ENCODE measurements at places on chromosomes 7 and 10. TPM values are rescaled to one million over a fixed set of nuclear protein-coding genes. Genes with fewer than 3 reads are reported as not detected.

GRCh38 chr10:47042780-47043750 lies 131.8 kb downstream of the PTPN20 start:
- no peaks in the 10 kb centered on the region for H3K27me3 ChIP-seq
- no peak for DNase-seq
- H3K4me3 ChIP-seq: no peak overlapping the region
- H3K36me3 ChIP-seq: no peaks in the 10 kb centered on the region

- no peaks in the 10 kb centered on the region for H3K27me3 ChIP-seq
- no peaks in the 10 kb centered on the region for H3K36me3 ChIP-seq
- no peak for DNase-seq
- H3K4me1 ChIP-seq: no peaks in the 10 kb centered on the region
- H3K27ac ChIP-seq: no peak overlapping the region
Observed at GRCh38 chr10:11719496-11720259, 22.5 kb upstream of the ECHDC3 start.

- DNase-seq: no peak
- no peaks in the 10 kb centered on the region for H3K4me1 ChIP-seq
- peaks cover 7% of the 10 kb centered on the region for H3K36me3 ChIP-seq
- no peaks in the 10 kb centered on the region for H3K27me3 ChIP-seq
- H3K4me3 ChIP-seq: no peak overlapping the region
- no peak overlapping the region for H3K27ac ChIP-seq
Observed at GRCh38 chr10:63384001-63384400, 81.8 kb downstream of the JMJD1C start.

- H3K27ac ChIP-seq: no peak overlapping the region
- DNase-seq: no peak
- H3K36me3 ChIP-seq: no peaks in the 10 kb centered on the region
- no peaks in the 10 kb centered on the region for H3K27me3 ChIP-seq
- H3K4me1 ChIP-seq: no peaks in the 10 kb centered on the region
Observed at GRCh38 chr10:4427532-4427931, 398.5 kb upstream of the AKR1E2 start.

- no peak overlapping the region for H3K27ac ChIP-seq
- no peak overlapping the region for H3K4me3 ChIP-seq
- no peak for DNase-seq
- H3K36me3 ChIP-seq: no peaks in the 10 kb centered on the region
- H3K4me1 ChIP-seq: peaks cover 34% of the 10 kb centered on the region
Observed at GRCh38 chr7:69696686-69697685, 98.7 kb downstream of the AUTS2 start.

DNA sequence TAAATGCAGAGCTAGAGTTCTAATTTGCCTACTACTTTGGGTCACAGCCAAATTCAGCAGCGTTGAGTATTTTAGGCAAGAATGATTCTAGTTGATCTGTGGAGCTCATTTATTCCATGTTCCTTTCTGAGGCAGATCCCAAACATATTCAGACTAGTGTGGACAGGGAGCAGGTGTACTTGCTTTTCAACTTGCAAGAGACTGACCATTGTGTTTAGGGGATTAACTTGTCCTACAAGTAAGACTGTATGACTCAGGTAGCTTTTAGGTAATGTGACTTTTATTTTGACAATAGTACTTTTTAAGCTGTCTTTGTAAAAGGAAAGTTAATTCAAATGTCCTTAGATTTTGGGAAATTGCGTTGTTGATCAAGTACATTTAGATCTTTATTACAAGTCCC lies 285.5 kb downstream of the TWIST1 start:
- no peaks in the 10 kb centered on the region for H3K27me3 ChIP-seq
- no peak for DNase-seq
- H3K36me3 ChIP-seq: no peaks in the 10 kb centered on the region
- no peak overlapping the region for H3K4me3 ChIP-seq

DNA sequence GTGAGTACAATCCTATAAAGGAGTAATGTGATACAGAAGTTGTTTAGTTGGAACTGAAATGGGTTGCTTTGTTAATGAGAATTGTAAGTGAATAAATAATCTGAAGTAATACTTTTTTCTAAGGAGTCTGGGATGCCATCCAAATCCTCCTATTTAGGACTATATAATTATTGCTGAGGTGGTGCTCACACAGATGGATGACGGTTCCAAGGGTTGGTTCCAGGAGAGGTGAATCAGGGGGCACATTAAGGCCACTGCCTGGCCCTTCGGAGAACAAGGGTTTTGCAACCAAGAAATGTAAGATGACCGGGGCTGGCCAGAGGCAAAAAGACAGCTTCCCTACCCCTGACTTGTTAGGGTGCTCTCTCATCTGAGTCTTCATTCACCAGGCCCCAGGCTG lies 352.7 kb downstream of the PHTF2 start:
- no peaks in the 10 kb centered on the region for H3K27me3 ChIP-seq
- no peak overlapping the region for H3K4me3 ChIP-seq
- no peak overlapping the region for H3K27ac ChIP-seq

Gene POLR2J
- 65.3 TPM for total RNA-seq

DNA sequence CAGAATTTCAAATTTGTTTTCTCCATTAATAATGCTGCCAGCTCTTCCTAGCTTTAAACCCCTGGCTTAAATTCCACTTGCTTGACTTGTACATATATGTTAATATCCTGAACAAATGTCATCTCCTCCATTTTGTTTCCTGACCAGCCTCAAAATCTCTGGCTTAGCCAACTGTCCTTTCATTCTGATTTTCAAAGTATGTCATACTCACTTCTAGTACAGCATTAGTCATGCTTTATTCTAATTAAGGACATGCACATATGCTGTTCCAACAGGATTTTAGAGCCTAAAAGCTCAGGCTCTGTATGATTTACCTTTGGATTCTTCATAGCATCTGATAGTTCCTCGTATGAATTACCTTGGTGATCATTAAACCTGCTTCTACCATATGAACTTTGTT lies 158.3 kb downstream of the ZNF438 start:
- H3K27me3 ChIP-seq: no peaks in the 10 kb centered on the region
- no peaks in the 10 kb centered on the region for H3K36me3 ChIP-seq
- no peak overlapping the region for H3K27ac ChIP-seq
- no peak overlapping the region for H3K4me3 ChIP-seq
- H3K4me1 ChIP-seq: peaks cover 5% of the 10 kb centered on the region

Gene PIK3CG
- not detected for total RNA-seq

- H3K27ac ChIP-seq: no peak overlapping the region
- no peaks in the 10 kb centered on the region for H3K36me3 ChIP-seq
- H3K4me3 ChIP-seq: no peak overlapping the region
- no peak for DNase-seq
- H3K27me3 ChIP-seq: no peaks in the 10 kb centered on the region
- peaks cover 20% of the 10 kb centered on the region for H3K4me1 ChIP-seq
Observed at GRCh38 chr10:58925381-58925780, 251.1 kb upstream of the PHYHIPL start.

GRCh38 chr7:81207801-81208200 lies 288.9 kb upstream of the SEMA3C start:
- no peaks in the 10 kb centered on the region for H3K36me3 ChIP-seq
- no peaks in the 10 kb centered on the region for H3K27me3 ChIP-seq
- DNase-seq: peak; percentile 30
- no peak overlapping the region for H3K27ac ChIP-seq
- H3K4me3 ChIP-seq: no peak overlapping the region

Gene COL28A1
- 0.83 TPM for total RNA-seq

Gene ASB4
- not detected for total RNA-seq

- no peaks in the 10 kb centered on the region for H3K4me1 ChIP-seq
- H3K36me3 ChIP-seq: no peaks in the 10 kb centered on the region
- DNase-seq: no peak
- H3K27me3 ChIP-seq: no peaks in the 10 kb centered on the region
- no peak overlapping the region for H3K27ac ChIP-seq
- H3K4me3 ChIP-seq: no peak overlapping the region
Observed at GRCh38 chr10:74529205-74529604, 297.2 kb upstream of the KAT6B start.

GRCh38 chr7:8178353-8178752 lies 83.6 kb downstream of the ICA1 start:
- no peaks in the 10 kb centered on the region for H3K36me3 ChIP-seq
- H3K27ac ChIP-seq: no peak overlapping the region
- no peak for DNase-seq
- no peaks in the 10 kb centered on the region for H3K27me3 ChIP-seq
- H3K4me1 ChIP-seq: peaks cover 2% of the 10 kb centered on the region
- no peak overlapping the region for H3K4me3 ChIP-seq

DNA sequence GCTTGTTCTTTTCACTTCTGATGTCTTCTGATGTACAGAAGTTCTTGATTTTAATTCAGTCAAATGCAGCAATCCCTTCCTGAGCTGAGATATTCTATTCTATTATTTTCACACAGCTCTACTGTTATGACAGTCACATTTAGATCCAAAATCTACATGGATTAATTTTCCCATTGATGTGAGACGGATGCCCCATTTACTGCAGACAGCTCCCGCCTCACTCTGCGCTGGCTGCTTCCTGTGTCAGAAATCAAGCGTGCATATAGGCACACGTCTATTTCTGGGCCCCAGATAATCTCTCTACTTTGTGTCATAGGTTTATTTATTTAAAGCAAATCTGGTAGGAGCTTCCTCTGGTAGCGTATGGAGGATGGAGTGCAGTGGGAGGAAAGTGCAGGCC lies 6.7 kb downstream of the BNIP3 start:
- no peak for DNase-seq
- peaks cover 57% of the 10 kb centered on the region for H3K4me1 ChIP-seq
- H3K27me3 ChIP-seq: no peaks in the 10 kb centered on the region
- peaks cover 42% of the 10 kb centered on the region for H3K36me3 ChIP-seq
- H3K4me3 ChIP-seq: no peak overlapping the region
- peak overlapping the region; percentile 19 for H3K27ac ChIP-seq

DNA sequence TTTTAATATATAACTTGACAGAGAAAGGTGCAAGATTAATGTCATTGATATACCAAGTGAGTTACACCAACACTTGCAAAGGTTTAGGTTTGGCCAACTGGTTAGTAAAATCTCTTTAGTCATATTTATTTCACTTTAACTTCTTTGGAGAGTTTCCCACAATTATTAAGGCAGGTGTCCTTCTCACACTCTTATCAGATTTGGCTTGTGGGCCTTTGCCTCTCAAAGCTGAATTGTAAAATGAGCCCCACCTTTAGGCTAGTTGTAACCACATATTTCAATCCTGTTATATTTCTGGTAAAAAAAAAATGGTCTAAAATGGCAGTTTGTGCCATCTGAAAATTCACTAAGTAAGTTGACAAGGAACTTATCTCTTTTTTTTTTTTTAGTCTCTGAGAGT lies 26.6 kb upstream of the FOXP2 start:
- DNase-seq: no peak
- H3K4me3 ChIP-seq: no peak overlapping the region
- no peaks in the 10 kb centered on the region for H3K4me1 ChIP-seq
- H3K27me3 ChIP-seq: no peaks in the 10 kb centered on the region
- no peaks in the 10 kb centered on the region for H3K36me3 ChIP-seq

DNA sequence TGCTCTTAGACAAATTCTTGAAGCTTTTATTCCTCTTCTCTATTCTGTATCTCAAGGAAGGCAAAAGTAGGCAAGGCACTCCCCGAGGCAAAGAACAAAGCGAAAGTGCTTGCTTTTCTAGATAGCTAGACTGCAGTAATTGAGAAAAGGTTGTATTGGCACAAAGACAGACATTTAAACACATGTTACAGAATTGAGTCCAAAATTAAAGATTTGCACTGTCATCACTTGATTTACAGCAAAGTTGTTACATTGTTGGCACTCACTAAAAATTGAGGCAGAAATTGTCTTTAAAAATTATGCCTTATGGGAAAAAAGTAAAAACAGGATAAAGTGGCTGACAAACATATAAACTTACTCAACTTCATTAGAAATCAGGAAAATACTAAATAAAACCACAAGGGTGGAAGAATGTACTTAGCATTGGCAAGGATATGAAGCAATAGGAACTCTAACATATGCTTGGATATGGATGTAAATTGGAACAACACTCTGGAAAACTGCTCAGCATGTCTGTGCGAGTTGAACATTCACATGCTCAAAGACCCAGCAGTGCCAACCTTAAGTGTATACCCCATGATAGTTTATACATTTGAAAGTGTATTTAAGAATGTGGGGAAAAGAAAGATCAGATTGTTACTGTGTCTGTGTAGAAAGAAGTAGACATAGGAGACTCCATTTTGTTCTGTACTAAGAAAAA lies 491.3 kb downstream of the GLRX3 start:
- no peak overlapping the region for H3K4me3 ChIP-seq
- no peaks in the 10 kb centered on the region for H3K4me1 ChIP-seq
- H3K36me3 ChIP-seq: no peaks in the 10 kb centered on the region
- DNase-seq: no peak

- no peaks in the 10 kb centered on the region for H3K4me1 ChIP-seq
- no peak overlapping the region for H3K4me3 ChIP-seq
- H3K36me3 ChIP-seq: no peaks in the 10 kb centered on the region
- DNase-seq: no peak
- no peak overlapping the region for H3K27ac ChIP-seq
- no peaks in the 10 kb centered on the region for H3K27me3 ChIP-seq
Observed at GRCh38 chr10:62726638-62727037, 77.9 kb upstream of the ADO start.

GRCh38 chr7:129163875-129164544 lies 19.5 kb downstream of the TSPAN33 start:
- H3K4me3 ChIP-seq: no peak overlapping the region
- H3K27ac ChIP-seq: no peak overlapping the region
- no peaks in the 10 kb centered on the region for H3K36me3 ChIP-seq
- peaks cover 2% of the 10 kb centered on the region for H3K4me1 ChIP-seq
- peak; percentile 58 for DNase-seq

- no peak overlapping the region for H3K27ac ChIP-seq
- H3K4me1 ChIP-seq: no peaks in the 10 kb centered on the region
- no peak for DNase-seq
- H3K4me3 ChIP-seq: no peak overlapping the region
- no peaks in the 10 kb centered on the region for H3K27me3 ChIP-seq
Observed at GRCh38 chr7:143303733-143304132, 12.2 kb upstream of the CLCN1 start.

DNA sequence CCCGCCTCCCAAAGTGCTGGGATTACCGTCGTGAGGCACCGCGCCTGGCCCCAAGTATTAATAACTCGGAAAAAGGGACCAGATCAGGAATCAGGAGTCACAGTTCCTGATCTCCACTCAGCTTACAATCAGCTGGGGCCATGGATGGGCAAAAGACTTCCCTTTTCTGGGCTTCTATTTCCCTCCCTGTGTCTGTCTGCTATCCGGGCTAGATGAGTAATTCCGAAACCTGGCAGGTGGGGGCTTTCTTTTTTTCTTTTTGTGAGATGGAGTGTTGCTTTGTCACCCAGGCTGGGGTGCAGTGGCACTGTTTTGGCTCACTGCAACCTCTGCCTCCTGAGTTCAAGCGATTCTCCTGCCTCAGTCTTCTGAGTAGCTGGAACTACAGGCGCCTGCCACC lies 11.6 kb downstream of the RPS24 start:
- H3K27me3 ChIP-seq: no peaks in the 10 kb centered on the region
- peaks cover 28% of the 10 kb centered on the region for H3K4me1 ChIP-seq
- DNase-seq: no peak
- H3K27ac ChIP-seq: no peak overlapping the region
- peaks cover 9% of the 10 kb centered on the region for H3K36me3 ChIP-seq
- H3K4me3 ChIP-seq: no peak overlapping the region

DNA sequence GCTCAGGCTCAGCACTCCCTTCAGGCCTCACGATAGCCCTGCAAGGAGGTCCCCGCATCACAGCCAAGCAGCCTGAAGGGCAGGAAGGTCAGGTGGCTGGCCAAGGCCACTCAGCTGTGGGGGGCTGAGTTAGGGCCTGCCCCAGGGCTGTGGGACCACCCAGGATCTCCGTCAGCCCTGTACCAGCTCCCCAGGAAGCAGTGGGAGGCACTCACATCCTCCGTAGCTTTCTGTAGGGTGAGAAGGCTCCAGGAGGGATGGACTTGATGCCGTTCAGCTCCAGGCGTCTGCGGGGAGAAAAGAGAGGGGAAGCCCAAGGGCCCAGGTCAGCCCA lies 125.9 kb downstream of the SLIT1 start:
- H3K4me3 ChIP-seq: no peak overlapping the region
- no peaks in the 10 kb centered on the region for H3K4me1 ChIP-seq
- no peak overlapping the region for H3K27ac ChIP-seq
- DNase-seq: no peak
- H3K36me3 ChIP-seq: no peaks in the 10 kb centered on the region
- no peaks in the 10 kb centered on the region for H3K27me3 ChIP-seq

Gene ZCWPW1
- 7.9 TPM for total RNA-seq

Gene ENKUR
- total RNA-seq: not detected
